ENCODE measurements at places on chromosomes 7 and 10. TPM values are rescaled to one million over a fixed set of nuclear protein-coding genes. Genes with fewer than 3 reads are reported as not detected.

GNG11 gene
- total RNA-seq: 32.6 TPM

FKBP9 gene
- total RNA-seq: 507 TPM

SLC29A3 gene
- not detected for total RNA-seq

KCNMA1 gene
- 67.2 TPM for total RNA-seq

GRB10 gene
- 84.9 TPM for total RNA-seq

CYP2C8 gene
- total RNA-seq: 1.1 TPM

CALY gene
- total RNA-seq: 2.6 TPM

FZD8 gene
- total RNA-seq: 12.1 TPM

SPAM1 gene
- not detected for total RNA-seq

CLRN3 gene
- total RNA-seq: not detected

ASAH2B gene
- 0.29 TPM for total RNA-seq

SEMA3D gene
- total RNA-seq: 20.9 TPM

TMEM178B gene
- total RNA-seq: not detected

ANKRD1 gene
- total RNA-seq: 1.5 TPM
